Bronchial epithelial cell (primary cell): ENCODE measurements at places on chromosomes 13 and 19.

DNA sequence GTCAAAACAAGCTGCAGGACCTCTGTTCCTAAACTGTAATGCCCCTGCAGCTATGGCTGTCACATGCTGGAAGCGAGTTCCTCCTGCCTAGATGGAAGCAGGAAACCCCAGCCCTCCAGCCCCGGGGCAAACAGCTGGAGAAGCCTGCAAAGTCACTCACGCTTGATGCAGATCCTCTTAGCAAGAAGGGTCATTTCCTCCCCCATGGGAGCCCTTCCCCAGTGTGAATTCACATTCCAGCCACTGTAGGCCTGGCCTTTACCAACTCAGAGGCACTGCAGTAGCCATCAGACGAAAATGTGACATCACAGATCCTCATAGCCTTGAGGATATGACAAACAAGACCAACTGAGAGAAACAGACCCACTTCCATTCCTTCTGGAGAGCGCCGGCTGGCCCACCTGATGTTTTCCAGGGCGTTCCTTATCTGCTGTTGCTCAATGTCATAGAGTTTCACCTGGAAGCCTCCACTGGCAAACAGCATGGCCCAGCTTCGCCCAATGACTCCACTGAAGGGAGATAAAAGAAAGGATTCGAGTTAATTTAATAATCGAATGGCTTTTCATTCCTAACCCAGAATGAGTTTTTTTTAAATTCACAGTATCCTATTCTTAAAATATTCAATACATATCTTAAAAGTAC is 13.5 kb downstream of the CRYL1 start:
- DNase-seq: no peak

DNA sequence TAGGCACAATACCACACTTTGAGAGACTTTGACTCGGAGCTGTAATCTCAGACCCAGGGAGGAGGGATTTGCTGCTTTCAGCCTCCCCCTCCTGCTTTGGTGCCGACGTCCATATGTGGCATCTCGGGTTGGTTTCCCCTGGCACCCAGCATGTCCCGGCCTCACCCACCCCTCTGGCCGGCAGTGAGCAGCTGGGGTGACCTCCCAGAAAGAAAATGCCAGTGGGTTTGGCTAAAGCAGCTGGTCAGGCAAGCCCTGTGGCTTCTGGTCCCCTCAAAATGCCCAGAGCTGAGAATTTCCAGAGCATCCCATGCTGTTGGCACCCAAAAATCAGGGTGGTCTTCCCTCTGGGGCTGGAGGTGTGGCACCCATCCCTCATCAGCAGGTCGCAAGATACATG is 34.1 kb downstream of the INSR start:
- no peak for DNase-seq

GRCh38 chr13:114282041-114282670 is 755 bp downstream of the UPF3A start:
- peak; percentile 60 for DNase-seq

DNA sequence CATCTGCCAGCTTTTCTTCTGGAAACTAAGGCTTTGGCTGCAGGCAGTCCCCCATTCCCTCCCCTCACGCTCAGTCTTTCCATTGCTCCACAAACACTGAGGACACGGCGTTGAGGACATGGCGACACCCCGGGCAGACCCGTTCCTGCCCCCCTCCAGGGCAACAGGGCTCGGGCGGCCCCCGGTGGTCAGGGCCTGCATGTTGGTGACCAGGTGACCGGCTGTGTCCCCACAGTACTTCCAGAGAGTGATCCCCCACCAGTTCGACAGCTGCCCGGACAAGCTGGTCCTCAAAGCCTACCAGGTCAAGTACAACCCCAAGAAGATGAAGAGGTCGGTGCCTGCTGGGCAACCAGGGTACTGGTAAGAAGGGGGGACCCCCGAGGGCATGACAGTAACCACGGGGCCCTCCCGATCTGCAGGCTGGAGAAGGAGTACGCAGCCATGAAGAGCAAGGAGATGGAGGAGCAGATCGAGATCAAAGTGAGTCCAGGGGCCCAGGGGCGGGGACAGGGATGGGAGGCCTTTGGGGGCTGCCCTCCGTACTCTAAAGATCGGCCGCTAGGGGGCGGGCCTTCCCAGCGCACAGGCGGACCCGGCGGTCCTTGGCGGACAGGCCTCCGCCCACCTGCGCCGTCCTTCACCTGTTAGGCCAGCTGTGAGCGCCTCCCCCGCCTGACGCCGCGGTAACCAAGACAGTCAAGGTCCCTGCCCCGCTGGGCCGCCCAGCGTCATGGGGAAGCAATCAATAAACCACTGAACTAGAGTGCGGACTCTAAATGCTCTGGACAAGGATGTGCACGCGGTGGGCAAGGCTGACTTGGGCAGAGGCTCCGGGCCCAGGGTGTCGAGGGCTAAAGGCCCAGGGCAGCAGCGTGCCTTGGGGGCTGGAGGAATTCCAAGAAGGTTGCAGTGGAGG is 21.1 kb downstream of the PRR36 start:
- DNase-seq: peak; percentile 54

DNA sequence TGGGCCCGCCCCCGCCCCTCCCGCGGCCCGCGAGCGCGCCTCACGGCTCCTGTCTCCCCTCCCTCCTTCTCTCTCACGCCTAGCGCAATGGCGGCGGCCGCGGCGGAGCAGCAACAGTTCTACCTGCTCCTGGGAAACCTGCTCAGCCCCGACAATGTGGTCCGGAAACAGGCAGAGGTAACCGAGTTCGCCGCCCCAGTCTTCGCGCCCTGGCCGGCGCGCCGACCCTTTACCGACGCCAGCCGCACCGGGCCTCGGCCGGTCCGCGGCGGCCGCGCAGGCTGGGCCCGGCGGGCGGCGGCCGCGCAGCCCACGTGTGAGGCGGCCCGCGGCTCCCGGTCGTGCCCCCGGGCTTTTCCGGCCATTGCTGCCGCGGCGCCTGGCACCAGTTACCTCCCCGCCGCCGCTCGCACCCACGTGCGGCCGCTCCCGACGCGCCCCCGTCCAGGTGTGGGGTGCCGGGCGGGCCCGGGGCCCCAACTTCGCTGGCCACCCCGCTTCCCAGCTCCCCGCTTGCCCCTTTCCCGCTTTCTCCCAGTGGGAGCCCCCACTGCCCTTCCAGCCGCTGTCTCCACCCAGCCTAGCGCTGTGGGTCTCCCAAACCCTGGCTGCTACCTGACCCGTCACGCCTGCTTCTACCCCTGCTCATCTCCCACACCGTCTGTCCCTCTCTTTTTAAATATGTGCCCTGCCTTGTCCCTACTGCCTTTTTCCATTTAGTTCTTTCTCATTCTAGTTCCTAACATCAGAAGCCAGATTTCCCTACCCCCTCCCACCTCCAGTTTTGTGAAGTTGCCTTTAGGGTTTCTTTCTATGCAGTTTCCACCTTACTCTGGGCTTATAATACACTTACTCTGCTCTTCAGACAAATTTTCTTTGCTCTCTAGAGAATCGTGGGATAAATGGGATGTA is 23.4 kb downstream of the IPO5 start:
- peak; percentile 20 for DNase-seq

- no peak for DNase-seq
Measured at GRCh38 chr13:28820099-28821051, at the start of gene MTUS2. MTUS2 (plus strand) TSS chr13:28820339.
